Activated naive CD4-positive, alpha-beta T cell treated with anti-CD3 and anti-CD28 coated beads for 36 hours (primary cell): ENCODE measurements at places on chromosomes 1 and 21.
A peak's percentile ranks its signal among the peaks of the same experiment; 100 is the strongest.

DNA sequence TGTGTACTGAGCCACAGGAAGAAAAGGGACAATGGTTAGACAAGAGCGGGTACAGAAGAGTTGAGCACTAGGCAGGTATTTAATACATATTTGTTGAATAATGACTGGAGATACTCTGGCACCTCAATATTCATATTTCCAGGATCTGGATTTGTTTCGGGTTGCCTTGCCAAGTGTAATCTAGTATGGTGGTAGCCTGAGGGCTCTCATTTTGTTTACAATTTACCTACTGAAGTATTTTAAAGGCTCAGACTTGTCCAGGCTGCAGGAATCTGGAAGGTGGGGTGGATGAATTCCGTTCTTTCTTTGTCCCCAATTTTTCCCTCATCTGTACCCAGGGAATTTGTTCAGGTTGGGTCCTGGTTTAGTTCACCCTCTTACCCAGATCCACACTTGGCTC lies 95.0 kb downstream of the CACHD1 start:
- no peak for DNase-seq

GRCh38 chr1:149844101-149844500 lies 55.3 kb upstream of the BOLA1 start:
- peak; percentile 44 for DNase-seq

- DNase-seq, result no peak
These were observed 115.9 kb downstream of the FGGY start for GRCh38 chr1:59412718-59413326.

GRCh38 chr1:199742547-199742946 lies 285.0 kb upstream of the NR5A2 start:
- DNase-seq, result no peak

DNA sequence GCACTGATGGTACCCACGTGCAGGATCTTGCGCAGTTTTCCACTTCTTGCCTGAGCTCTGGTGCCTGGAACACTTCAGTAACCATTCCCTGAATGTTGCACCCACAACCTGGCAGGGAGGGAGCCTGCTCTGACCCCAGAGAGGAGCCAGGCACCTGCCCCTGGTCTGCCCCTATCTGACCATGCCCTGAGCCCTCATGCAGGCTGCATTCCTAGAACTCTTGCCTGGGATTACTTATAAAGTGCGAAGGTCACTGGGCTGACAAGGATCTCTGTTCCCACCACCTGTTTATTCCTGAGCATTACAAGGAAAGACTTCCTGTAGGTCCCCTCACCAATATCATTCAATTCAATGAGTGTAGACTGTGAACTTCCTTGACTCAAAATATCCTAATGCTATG lies 191.9 kb upstream of the FMN2 start:
- no peak for DNase-seq

- no peak for DNase-seq
These were observed 169.9 kb upstream of the CSF3R start for GRCh38 chr1:36652586-36652985.

DNA sequence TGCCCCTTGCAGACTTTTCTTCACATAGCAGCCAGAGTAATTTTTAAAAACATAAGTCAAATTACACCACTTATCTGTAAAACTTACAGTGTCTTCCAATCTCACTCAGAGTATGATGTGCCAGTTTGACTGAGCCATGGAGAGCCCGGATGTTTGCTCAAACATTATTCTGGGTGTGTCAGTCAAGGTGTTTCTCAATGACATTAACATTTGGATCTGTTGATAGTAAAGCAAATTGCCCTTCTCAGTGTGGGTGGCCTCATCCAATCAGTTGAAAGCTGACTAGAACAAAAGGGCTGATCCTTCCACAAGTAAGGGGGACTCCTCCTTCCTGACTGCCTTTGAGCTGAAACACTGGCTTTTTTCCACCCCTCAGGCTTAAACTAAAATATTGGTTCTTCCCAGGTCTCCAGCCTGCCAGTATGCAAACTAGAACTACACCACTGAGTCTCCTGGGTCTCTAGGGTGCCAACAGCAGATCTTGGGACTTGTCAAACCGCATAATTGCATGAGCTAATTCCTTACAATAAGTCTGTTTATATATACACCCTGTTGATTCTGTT lies 157.9 kb upstream of the CTTNBP2NL start:
- DNase-seq, result no peak

GRCh38 chr1:226123212-226123560 lies 60.7 kb downstream of the H3-3A start:
- no peak for DNase-seq

GRCh38 chr1:43472087-43472462 lies 18.3 kb upstream of the HYI start:
- no peak for DNase-seq
